ENCODE measurements at places on chromosomes 11 and 22.

- DNase-seq = no peak
Measured at GRCh38 chr22:23278883-23279675, 98.8 kb downstream of the BCR start.

DNA sequence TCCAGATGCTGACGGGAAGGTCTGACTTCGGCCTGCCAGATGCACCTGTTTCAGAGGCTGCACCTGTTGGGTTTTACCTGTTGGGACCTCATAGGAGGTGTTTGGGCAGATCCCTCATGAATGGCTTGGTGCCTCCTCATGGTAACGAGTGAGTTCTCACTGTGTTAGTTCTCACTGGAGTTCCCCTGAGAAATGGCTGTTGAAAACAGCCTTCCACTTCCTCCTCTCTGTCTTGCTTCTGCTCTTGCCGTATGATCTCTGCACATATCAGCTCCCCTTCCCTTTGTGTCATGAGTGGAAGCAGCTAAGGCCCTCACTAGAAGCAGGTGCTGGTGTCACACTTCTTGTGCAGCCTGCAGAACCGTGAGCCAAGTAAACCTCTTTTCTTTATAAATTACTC, 207.6 kb upstream of the SEZ6L start:
- no peak for DNase-seq

DNA sequence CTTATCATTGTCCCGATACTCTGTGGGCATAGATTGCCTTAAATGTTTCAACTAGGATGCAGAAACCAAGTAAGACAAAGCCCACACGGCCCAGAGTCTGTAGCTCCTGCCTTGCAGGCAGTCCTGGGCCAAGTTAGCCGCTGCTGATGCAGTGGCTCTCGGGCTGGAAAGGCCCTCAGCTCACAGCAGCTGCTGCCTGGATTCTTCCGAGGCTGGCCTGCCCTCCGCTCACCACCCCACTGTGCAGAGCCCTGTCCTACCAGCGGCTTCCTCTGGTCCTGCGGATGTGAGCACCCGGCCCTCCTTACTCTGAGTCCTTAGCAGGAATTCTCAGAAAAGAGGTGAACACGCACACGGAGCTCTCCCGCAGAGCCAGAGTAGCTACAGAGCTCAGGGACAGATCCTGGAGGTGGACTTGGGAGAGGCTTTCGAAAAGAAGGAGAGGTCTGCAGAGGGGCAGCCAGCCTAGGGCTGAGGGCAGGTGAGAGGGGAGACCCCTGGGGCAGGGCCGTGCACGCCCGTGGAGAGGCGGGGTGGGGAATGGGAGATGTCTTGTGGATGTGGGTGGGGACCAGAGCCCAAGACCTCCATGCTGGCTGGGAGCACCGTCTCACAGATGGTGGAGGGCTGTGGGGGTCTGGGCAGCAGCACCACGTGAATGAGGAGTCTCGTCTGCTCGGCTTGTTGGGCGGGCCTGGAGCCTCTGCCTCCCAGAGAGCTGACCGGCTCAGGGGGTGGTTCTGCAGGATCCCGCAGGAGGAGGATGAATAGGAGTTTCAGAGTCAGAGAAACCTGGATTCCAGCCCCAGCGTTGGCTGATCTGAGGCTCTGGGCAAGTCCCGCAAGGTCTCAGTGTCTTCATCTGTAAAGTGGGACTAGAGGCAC, 117.4 kb upstream of the B3GAT1 start:
- no peak for DNase-seq

- DNase-seq = no peak
Measured at GRCh38 chr11:102794382-102794781, 3.6 kb downstream of the MMP1 start.

GRCh38 chr11:88384669-88385005, 47.1 kb upstream of the CTSC start:
- DNase-seq = no peak

DNA sequence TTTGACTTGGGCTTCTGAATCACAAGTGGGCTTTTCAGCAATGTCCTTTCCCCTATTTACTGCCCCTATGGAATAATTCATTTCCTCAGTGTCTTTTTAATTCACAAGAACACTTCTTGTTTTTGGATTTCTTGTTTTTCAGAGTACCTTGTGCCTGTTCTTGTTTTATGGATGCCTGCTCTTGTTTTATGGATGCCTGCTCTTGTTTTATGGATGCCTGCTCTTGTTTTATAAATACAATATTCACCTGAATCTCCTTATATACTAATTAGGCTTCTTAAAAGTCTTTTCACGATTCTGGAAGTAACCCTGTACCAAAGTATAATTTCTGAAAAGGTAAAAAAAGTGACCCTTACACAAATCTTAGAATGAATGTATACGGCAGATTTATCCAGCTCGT, 32.8 kb downstream of the CACNA1I start:
- DNase-seq = no peak

DNA sequence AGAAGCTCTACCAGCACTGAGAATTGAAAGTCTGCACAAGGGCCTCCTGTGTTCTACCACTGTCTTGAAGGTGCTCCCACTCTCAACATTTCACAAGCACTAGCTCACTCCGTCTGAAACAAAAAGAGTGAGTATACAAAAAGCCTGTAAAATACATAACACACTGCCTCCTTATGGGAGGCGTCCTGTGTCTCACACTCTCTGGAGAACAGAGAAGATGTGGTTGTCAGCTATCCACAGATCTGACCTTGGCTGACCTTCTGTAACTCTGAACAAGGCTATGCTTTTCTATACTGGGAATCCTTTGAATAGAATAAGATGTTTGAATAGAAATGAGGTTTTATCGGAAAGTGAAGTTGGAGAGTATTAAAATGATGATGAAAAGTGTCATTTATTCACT, 171.3 kb upstream of the TMEM45B start:
- DNase-seq = no peak

DNA sequence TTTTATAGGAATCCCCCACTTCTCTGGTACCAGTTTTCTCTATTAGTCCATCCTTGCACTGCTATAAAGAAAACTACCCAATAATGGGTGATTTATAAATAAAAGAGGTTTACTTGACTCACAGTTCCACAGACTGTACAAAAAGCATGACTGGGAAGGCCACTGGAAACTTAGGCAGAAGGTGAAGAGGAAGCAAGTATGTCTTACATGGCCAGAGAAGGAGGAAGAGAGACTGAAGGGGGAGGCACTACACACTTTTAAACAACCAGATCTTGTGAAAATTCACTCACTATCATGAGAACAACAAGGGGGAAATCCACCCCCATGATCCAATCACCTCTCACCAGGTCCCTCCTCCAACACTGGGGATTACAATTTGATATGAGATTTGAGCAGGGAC, 68.9 kb upstream of the GNAZ start:
- no peak for DNase-seq

GRCh38 chr22:43109921-43110443, 568 bp upstream of the BIK start:
- no peak for DNase-seq

- no peak for DNase-seq
Measured at GRCh38 chr11:34274712-34275398, 83.0 kb downstream of the ABTB2 start.

DNA sequence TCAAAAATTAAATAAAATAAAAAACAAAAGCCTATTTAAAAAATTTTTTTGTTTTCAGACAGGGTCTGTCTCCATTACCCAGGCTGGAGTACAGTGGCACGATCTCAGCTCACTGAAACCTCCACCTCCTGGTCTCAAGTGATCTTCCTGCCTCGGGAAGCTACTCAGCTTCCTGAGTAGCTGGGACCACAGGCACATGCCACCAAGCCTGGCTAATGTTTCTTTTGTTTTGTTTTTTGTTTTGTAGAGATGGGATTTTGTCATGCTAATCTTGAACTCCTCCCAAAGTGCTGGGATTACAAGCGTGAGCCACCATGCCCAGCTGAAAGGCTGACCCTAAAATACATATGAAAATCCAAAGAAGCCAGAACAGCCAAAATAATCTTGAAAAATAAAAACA, 20.4 kb upstream of the L3MBTL2 start:
- no peak for DNase-seq

DNA sequence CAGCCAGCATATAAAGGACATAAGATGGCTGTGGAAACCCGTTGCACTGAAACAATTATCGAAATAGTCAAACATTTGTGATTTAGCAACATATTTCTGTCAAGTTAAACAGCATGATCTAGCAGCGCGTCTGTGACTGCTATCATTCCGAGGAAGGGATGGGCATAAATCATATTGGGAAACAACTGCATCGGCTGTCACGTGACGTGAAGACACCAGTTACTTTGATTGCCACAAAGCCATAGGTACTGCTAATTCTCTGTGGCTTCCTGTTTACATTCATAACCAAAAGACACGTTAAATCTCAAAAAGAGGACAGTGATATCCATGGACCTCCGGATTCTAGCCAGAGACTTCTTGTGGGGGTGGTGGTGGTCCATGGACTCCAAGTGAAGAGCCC, 87.8 kb downstream of the CACNA1I start:
- no peak for DNase-seq

- no peak for DNase-seq
Measured at GRCh38 chr11:123110397-123110796, 48.5 kb upstream of the HSPA8 start.

GRCh38 chr11:68414496-68415221, 45.9 kb upstream of the PPP6R3 start:
- DNase-seq = no peak

DNA sequence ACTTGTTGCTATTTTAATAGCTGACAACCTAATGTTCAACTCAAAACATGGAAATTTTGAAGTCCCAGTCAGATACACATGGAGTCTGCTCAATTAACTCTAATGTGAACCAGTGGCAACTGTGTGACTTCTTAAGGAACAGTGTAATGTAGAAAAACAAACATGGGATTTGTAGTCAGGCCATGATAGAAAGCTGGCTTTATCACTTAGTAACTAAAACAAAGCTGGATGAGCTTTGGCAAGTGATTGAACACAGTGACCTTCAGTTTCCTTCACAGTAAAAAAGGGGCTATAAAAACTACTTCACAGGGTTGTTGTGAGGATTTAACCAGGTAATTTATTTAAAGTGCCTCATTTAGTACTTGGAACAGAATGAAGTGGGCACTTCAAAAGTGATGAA, 62.6 kb downstream of the PRCP start:
- no peak for DNase-seq

- DNase-seq = no peak
Measured at GRCh38 chr11:66479394-66480116, 679 bp upstream of the DPP3 start.

- no peak for DNase-seq
Measured at GRCh38 chr11:71279916-71280645, 27.7 kb upstream of the SHANK2 start.

GRCh38 chr11:726278-727220, 20.5 kb downstream of the EPS8L2 start:
- DNase-seq = no peak

DNA sequence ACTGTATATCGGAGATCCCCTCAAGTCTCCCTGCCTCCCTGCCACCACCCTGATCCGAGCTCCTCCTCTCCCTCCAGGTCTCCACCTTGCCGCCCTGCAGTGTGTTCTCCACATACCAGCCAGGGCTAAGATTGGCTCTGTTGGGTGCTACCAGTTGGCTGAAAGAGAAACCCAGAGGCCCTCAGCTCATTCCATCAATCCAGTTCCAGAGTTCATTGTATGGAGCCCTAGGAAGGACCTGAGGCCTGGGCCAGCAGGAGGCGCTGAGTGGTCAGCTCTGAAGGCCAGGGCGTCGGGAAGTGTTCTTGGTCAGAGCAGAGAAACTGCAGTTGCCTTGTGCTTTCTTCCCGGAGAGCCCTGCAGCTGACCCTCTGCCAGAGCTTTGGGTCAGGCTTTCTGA, 2.2 kb upstream of the TOP3B start:
- DNase-seq = no peak

DNA sequence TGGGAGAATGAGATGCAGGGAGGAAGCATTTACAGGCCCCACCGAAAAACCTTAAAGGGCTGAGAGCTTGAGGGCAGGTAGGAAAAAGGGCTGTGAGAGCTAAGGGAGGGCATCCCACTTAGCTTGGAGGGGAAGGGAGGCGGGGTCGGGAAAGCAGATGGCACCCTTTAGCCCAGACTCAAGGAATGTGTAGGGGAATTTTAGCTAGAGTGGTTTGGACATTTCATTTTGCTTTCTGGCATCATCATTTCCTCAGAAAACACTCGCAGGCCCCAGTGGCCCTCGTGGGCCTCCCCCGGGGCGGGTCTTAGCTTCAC, 846 bp upstream of the STIM1 start:
- no peak for DNase-seq

GRCh38 chr11:61505640-61506155, 2.9 kb upstream of the LRRC10B start:
- DNase-seq = no peak

DNA sequence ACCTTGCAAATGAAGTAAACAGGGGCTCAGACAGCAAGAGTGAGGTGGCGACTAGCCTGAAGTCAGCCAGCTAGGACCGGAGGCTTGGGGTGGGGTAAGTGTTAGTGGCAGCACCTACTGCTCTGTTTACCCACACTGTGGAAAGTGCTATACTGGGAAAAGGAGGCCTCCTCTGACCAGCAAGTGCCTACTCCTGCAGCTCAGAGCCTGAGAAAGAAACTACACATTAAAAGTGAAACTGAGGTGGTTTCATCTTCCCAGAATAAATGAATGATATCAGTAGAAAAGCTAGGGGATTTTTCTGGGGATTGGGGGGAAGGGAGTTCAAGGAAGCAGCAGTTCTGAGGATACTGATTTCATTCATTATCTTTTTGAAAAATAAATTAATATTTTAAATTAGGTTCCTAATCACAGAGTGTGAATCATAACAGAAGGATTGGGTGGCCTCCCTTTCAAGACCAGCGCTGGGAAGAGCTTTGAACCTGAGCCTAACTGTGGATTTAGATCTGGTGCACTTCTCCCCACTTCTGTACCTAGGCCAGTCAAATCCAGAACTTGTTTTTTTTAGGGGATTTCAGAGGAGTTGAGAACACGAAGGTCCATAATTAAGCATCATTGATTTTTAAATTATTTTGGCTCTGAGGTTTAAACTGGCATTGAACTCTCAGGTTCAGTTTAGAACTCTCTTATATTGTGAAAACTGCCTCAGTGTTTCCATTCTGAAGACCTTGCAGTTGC, 48.1 kb upstream of the GRAMD1B start:
- DNase-seq = no peak

DNA sequence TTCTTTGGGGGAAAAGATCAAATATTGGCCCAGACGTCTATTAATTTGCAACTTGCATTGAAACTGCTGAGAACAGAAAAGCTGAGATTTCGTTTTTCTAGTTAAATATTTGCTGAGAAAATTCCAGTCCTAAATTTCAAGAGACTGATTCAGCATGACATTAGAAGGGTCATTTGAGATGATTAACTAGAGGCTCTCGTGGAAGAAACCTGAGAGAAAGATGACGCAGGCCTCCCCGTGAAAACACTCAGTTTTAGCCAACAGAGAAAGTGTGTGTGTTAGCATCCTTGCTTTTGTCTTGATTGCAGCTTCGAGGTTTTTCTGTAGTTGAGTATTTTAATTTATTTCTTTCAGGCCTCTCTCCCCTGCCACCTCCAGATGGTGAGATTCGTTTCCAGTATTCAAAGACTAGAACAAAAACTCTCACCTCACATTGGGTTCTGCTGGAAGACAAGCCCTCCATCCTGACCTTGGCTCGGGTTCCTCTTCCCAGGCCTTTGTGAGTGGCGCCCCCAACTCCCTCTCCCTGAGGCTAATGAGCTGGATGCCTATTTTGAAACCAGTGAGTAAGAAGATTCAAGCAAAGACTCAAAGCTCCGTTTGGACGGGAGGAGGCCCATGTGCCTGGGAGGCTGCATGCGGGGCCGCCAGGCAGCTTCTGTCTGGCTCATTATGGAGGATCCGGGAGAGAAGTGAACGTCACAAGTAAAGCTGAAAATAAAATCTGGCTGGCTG, 52.4 kb downstream of the CELSR1 start:
- no peak for DNase-seq

- DNase-seq = no peak
Measured at GRCh38 chr22:38353701-38354100, 36.5 kb upstream of the CSNK1E start.

Measured in stimulated activated CD4-positive, alpha-beta T cell treated with anti-CD3 and anti-CD28 coated beads, Interleukin-1b, Interleukin-23, amount 100 ng/mL, for 4 hours (primary cell).